ENCODE measurements at places on chromosomes 4 and X.

GRCh38 chrX:16511796-16512776 is 137.9 kb upstream of the S100G start:
- DNase-seq, result no peak

GRCh38 chrX:95055991-95056390 is 1382.0 kb downstream of the FAM133A start:
- no peak for DNase-seq

DNA sequence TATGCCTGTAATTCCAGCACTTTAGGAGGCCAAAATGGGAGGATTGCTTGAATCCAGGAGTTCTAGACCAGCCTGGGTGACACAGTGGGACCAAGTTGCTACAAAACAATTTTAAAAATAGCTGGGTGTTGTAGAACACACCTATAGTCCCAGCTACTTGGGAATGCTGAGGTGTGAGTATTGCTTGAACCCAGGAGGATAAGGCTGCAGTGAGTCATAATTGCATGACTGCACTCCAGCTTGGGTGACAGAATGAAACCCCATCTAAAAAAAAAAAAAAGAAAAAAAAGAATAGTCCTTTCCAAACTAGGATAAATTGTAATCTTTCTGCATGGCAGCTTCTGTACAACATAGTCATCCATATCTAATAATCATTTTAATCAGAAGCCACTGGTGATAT is 270.1 kb upstream of the INTU start:
- DNase-seq, result no peak

DNA sequence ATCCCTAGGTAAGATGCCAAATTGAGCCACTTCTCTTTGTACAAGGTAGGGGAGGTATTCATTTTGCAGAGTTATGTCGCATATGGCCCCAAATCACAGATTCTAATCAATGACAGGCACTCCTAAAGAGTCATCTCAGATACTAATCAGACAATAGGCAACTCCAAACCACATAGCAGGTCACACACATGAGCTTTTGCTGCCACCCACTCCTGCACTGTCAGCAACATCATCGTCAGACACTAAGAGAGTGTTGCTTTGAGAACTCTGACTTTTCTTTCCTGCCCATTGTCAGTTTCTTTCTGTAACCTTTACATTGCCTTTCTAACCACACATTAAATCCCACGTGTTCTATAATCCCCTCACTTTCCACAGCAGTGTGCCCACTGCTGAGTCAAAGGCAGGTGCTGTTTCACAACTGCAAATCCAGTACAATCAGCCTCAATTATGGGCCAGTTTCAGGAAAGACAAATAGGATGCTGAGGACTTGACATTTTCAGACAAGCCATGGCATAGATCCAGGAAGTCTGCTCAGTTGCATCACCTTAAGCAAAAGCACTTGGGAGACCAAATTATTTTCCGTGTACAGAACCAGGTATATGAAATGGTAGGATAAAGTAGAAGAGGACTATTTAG is 23.5 kb downstream of the TMEM31 start:
- DNase-seq, result peak; percentile 64

DNA sequence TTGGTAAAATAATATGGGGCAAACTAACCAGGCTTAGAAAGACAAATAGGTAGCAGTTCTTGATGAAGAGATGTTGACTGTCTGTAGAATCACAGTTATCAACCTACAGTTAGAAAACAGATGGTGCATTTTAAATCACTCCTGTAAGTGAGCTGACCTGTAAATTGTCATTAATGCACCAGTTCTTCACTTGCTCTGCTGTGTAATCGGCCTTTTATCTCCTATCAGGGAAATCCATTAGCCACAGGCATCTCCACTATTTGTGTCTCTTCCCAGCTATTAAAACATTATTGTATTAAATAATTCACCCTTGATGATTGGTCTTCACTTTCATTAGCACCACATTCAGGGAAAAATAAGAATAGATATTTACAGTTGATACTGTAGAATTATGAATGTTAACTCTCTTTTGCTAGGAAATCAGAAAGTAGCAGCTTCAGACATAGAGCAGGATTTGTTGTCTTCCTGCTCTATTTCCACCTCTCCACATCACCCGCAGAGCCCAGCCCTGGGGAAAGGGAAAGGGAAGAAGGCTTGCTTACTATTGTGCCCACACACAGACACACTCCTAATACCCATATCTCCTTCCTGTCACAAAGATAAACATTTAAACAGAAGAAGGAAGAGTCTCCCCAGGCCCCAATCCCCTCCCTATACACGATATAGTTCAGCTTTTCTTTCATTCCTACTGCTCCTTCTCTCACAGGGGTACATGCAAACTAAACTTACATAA is 97.1 kb downstream of the REELD1 start:
- DNase-seq, result no peak

- DNase-seq, result peak; percentile 69
Measured at GRCh38 chr4:176999935-177000543, 207.3 kb upstream of the VEGFC start.

DNA sequence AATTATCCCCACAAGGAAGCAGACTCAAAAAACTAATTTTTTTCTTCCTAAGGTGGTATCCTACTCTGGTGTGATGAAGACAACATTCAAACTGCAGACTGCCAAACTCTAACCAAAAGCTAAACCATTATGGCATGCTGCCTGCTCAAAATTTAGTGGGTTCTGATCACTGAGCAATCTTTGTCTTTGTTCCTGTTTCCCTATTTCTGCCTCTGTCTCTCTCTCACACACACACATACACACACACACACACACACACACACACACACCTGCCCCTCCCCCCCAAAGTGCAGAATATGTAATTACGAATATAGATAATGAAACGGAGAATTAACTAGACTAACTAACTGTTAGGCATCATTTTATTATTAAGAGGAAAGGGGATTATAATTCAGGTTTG is 1278.6 kb downstream of the PCDH7 start:
- DNase-seq, result no peak

DNA sequence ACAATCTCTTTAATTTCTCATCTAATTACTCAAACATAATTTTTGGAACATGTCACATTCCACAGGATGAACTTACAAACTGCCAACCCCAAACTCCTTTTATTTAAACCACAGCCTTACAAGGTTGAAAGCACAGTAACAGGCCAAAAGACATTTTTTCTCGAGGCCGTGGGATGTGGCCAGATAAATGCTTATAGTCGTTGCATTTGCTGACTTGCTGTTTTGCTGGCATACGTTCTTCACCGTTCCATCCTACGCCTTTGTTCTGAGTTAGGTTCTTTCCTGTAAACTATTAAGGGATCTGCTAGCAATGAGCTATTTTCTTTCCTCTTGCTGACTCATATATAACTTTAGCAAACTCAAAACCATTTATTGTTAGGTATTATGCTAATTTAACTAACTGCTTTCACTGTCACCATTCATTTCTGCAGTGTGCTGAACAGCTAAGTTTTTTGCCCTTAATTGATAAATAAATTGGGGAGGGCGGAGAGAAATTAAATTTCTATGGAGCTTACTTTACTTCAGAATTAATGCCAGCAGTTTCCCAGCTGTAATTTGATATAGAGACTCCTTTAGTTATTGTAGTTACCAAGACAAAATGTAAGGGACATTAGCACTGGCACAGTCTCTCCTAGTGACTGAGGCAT is 135.1 kb upstream of the PACRGL start:
- DNase-seq, result no peak

DNA sequence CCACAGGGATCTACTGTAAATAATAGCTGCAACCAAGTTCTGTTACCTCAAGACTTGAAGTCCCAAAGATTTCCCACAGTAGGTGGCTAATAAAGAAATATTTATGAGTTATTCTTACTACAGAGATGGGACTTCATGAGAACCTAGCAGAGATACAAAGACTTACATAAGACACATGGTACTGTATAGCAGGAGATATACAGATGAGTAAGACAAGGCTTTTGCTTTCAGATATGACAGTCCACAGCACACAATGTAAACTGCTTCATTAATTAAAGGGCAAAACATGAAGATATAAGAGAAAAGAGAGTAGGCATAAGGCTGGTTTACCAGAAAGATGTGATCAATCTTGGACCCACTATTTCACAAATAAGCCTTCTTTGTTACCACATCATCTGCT is 6.6 kb downstream of the ANKRD17 start:
- no peak for DNase-seq

DNA sequence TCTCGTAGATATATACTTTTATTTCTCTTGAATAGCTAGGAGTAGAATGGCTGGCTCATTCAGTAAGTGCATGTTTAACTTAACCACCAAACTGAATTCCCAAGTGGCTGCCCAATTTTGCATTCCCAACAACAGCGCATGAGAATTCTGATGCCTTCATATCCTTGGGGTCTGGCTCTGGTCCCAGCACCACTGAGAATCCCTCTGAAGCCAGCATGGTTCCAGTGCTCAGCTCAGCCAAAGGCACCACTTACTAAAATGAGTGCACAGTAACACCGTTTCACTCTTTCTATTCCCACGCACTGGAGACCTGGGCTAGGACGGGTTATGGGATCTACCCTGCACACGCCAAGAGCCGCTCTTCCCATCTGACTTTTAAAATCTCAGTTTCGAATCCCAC is 60.4 kb downstream of the CASP3 start:
- no peak for DNase-seq

DNA sequence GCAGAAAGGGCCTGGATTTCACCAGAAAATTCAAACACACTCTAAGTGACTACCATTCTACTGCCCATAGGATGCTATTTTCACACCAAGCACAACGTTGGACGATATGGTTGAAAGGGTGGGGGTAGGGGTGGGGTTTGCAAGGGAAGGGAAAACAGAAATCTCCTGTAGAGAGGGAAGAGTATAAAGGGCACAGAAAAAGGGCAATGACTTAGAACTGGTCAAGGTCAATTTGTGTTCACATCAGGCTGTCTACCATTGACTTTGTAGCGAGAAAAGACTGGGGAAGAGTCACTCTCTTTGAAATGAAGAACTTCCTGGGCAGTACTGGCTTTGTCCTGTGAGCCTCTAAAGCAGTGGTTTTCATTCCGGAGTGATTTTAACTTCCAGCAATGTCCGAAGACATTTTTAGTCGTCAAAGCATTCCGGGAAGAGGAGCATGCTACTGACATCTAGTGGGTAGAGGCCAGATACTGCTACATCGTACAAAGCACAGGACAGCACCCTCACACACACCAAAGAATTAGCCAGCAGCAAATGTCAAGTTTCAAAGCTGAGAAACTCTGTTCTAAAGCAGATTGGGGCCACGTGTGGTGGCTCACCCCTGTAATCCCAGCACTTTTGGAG is 48.4 kb upstream of the SLC7A3 start:
- no peak for DNase-seq

GRCh38 chr4:6681191-6681590 is 12.5 kb upstream of the S100P start:
- no peak for DNase-seq

- no peak for DNase-seq
Measured at GRCh38 chrX:45765281-45765680, 564.6 kb upstream of the DIPK2B start.

DNA sequence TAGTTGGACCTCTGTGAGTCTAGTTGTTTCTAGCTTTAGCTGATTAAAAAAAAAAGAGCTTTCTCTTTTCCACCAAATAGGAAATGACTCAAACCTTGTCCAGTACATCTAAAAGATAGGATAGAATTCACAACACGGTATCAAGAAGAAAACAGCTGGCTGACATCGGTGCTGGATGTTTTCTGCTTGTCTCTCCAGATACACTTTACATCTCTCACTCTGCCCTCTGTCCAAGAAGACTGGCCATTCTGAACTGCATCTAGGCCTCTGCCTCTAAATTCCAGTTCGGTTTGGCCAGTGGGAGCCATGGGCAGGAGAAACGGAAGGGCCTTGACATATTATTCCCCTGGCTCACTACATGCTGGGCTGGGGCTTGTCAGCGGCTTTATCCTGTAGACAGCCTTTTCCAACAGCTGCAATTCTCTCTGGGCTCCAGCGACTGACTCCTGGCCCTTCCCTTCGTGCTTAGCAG is 57.3 kb upstream of the SHISA3 start:
- DNase-seq, result no peak

- DNase-seq, result no peak
Measured at GRCh38 chrX:133364865-133365264, 50.4 kb downstream of the GPC4 start.

GRCh38 chr4:80252953-80253352 is 13.5 kb upstream of the FGF5 start:
- no peak for DNase-seq

DNA sequence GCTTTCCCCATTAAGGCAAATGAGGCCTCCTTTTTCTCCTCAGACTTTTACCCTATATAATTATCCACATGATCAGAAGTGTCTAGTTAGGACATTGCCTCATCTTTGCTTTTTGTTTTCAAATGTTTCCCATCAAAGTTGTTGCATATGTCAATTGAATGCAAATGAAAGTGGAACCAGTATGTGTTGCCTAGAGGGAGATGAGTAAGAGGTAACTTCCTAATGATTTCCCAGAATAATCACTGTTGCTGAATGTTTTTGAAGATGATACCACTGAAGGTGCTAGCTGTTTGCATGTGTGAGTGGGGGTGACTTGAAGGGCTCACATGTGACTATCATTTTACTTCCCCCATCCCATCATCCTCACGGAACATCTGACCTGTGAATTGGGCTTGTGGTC is 33.9 kb downstream of the PAK3 start:
- no peak for DNase-seq

- no peak for DNase-seq
Measured at GRCh38 chr4:26804925-26805324, 55.7 kb upstream of the STIM2 start.

GRCh38 chr4:95017305-95018064 is 259.7 kb downstream of the BMPR1B start:
- DNase-seq, result no peak

DNA sequence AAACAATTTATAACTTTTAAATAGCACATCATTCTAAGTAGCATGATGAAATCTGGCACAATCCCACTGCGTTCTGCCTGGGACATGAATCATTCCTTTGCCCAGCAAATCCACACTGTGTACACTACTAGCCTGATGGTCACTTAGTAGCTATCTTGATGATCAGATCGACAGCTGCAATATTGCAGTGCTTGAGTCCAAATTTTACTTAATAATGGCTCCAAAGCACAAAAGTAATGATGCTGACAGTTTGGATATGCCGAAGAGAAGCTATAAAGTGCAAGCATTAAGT is 86.6 kb upstream of the NPNT start:
- no peak for DNase-seq

GRCh38 chrX:154784149-154784995 is 20.9 kb downstream of the MPP1 start:
- no peak for DNase-seq

- peak; percentile 10 for DNase-seq
Measured at GRCh38 chr4:161546902-161547301, 616.9 kb downstream of the FSTL5 start.

DNA sequence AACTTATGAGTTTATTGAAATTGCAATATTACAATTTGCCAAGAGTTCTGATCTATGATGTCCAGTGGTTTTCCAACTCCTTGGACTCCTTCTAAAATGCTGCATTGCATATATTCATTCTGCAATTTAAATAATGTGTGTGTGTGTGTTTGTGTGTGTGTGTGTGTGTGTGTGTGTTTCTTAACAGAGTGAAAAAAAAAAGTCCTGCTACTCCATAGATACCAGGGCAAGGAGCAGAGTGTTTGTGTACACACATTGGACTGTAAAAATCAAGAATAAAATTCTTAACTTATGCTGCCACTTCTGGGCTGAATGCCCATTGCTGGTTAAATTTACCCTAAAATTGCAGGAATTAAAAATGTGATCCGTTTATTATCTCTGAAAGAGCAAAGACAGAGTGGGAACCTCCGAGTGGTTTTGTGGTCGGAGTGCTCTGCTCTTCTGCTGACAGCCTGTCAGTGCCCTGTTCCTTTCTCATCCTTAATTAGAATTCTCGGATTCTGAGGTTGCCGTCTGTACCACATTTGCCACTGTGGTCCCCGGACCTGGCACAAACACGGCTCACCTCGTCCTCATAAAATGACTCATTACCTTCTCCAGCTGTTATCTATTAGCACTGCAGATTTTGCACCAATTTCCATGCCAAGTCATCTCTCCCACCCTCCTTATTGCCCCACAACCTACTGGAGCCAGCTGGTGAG is 355.5 kb downstream of the KCNIP4 start:
- DNase-seq, result peak; percentile 35

Measured in NCI-H2081 (cell line).